ENCODE measurements at places on chromosomes 13 and 19.

GRCh38 chr13:111901267-111901915 is 165.6 kb upstream of the SOX1 start:
- no peak for DNase-seq

GRCh38 chr13:80783926-80784565 is 443.1 kb upstream of the SPRY2 start:
- DNase-seq, result no peak

GRCh38 chr19:17469092-17469480 is 1.2 kb upstream of the SLC27A1 start:
- no peak for DNase-seq

GRCh38 chr19:8259142-8259921 is 48.8 kb downstream of the CD320 start:
- DNase-seq, result no peak

DNA sequence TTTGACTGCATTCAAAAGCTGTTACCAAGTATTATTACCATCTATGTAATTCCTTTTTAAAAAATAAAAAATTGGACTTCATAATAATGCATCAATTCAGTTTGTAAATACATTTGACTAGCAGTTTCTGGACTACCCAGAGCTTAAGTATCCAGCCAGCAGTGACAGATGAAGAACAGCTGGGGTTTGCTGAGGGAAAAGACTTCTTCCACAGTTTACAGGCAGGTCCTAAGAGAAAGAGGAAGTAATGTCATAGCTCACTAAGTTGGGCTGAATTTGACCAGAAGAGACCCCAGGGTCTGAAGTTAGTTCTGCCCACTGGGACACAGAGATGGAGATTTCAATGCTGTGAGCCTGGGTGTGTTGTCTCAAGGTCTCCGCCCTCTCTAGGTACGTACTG is 96.4 kb downstream of the MBNL2 start:
- DNase-seq, result no peak

DNA sequence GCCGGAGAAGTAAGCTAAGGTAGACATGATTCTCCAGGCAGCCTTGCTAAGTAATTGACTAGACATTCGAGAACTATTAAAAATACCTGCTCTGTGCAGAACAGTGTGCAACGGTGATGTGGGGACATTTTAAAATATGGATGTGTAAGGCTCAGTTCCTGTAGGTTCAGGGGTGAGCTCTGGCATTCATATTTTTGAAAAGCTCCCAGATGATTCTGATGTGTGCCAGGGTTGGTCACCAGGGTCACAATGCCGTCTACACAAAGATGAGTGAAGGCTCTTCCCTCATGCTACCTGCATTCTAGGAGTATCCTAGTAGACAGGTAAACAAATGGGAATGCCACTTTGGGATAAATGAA is 702 bp upstream of the EPSTI1 start:
- DNase-seq, result no peak

DNA sequence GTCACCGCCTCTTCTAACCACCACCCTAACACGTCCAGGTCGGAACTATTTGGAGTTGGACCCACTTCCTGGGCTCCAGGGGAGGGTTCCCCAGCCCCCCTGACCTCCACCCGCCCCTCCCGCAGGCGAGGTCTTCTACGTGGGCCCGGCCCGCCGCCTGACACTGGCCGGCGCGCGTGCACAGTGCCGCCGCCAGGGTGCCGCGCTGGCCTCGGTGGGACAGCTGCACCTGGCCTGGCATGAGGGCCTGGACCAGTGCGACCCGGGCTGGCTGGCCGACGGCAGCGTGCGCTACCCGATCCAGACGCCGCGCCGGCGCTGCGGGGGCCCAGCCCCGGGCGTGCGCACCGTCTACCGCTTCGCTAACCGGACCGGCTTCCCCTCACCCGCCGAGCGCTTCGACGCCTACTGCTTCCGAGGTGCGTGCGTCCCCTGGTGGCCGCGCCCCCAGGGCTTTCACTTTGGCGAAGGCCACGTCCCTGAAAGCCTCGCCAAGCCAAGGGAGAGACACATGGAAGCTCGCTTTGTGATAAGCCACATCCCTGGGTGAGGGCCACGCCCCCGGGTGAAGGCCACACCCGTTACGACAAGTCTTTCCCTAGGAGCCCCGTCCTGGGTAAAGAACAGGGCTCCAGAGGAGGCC is 13.2 kb downstream of the NCAN start:
- DNase-seq, result no peak

- no peak for DNase-seq
These were observed 105.8 kb downstream of the COL4A1 start for GRCh38 chr13:110201114-110201513.

GRCh38 chr13:114027046-114027715 is 53.3 kb upstream of the C13orf46 start:
- DNase-seq, result peak; percentile 10

- no peak for DNase-seq
These were observed 177.5 kb downstream of the ABCC4 start for GRCh38 chr13:95123726-95124125.

GRCh38 chr13:109788372-109789111 is 2.2 kb upstream of the IRS2 start:
- DNase-seq, result no peak

GRCh38 chr13:27973291-27973690 is 4.2 kb upstream of the CDX2 start:
- no peak for DNase-seq
